ENCODE measurements at places on chromosomes 1 and 21.

GRCh38 chr1:36125129-36125991 lies at the start of gene COL8A2:
Gene COL8A2, minus strand, starts transcription at chr1:36125222. Its CDS starts 24,980 bp downstream, at chr1:36100242.
- peak; percentile 79 for DNase-seq

DNA sequence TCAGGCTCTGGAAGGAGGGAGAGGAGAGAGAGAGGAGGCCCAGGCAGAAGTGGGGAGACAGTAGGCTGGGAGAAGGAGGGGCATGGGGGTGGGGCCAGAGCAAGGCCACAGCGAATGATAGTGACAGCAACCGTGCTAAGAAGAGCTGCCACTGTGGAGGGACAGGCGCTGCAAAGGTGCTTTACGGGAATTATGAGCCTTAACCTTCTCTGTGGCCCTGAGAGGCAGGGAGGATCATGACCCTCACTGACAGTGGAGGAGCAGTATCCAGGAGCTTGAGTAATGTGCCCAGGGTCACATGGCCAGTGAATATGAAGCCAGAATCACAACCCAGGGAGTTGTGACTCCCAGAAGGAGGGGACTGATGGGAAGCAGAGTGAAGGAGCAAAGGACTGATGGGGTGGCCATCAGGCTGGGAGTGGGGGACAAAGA lies 53.4 kb upstream of the RPL11 start:
- DNase-seq = no peak

DNA sequence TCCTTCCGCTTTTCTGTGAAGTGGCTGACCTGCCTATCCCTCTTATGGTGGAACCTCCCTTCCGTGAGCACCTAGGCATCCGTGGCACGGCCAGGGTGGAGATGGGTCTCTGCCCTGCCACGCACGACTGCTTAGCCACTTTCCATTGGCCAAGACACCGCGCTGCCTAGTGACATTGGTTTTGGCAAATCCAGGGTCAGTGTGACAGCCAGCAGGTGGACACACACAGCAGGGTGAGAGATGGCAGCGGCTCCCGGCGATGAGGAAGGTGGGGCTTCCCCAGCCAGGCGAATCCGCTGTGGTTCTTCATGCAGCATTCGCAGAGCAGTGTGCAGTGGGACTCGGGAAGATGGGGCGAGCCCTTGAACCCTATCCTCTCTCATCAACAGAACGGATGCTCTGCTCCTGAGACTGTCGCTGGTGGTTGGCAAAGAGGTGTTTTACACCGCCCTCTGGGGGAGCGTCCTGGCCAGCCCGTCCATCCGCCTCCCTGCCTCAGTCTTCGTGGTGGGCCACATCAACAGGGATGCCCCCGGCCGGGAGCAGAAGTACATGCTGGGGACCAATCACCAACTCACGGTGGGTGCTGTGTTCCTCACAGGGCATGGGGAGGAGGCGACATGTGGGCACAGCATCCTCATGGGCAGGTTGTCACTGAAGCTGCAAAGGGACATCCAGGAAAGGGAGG lies 51.8 kb downstream of the DOP1B start:
- DNase-seq = no peak

- no peak for DNase-seq
Observed at GRCh38 chr1:12715896-12716437, at the start of gene AADACL3. Gene AADACL3, plus strand, starts transcription at chr1:12716110. Its CDS starts 67 bp downstream, at chr1:12716177.

GRCh38 chr1:89754518-89754917 lies 66.3 kb upstream of the LRRC8D start:
- DNase-seq = no peak

DNA sequence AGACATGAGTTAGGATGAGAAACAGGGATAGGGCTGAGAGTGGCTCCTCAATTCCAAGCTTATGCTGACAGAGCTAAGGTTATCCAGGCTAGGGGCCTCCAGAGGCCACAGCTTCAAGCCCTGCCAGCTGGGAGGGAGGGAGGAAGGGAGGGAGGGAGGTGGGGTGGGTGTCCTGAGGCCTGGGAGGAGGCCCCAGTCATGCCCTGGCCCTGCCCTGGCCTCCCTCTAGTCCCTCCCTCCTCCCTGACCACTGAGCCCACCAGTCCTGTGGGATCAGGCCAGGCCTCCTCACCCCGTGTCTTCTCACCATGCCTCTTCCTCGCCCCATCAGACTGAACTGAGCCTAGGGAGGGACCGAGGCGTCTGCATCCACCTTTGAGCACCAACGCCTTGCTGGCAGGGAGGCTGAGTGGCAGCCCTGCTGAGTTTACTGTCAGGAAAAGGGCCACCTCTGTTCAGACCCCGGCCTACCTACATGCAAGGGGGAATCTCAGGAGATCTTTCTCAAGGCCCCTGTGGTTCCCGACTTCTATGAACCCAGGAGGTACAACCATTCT lies 116.1 kb downstream of the NPHP4 start:
- no peak for DNase-seq

- DNase-seq = no peak
Observed at GRCh38 chr1:166703726-166704462, 135.4 kb upstream of the POGK start.

GRCh38 chr21:34774750-34775149 lies 106.0 kb downstream of the CLIC6 start:
- DNase-seq = no peak
